SK-N-DZ (cell line): ENCODE measurements at places on chromosomes 1 and 21.

- no peak for DNase-seq
Observed at GRCh38 chr1:105260001-105260400, 1510.3 kb downstream of the AMY1C start.

DNA sequence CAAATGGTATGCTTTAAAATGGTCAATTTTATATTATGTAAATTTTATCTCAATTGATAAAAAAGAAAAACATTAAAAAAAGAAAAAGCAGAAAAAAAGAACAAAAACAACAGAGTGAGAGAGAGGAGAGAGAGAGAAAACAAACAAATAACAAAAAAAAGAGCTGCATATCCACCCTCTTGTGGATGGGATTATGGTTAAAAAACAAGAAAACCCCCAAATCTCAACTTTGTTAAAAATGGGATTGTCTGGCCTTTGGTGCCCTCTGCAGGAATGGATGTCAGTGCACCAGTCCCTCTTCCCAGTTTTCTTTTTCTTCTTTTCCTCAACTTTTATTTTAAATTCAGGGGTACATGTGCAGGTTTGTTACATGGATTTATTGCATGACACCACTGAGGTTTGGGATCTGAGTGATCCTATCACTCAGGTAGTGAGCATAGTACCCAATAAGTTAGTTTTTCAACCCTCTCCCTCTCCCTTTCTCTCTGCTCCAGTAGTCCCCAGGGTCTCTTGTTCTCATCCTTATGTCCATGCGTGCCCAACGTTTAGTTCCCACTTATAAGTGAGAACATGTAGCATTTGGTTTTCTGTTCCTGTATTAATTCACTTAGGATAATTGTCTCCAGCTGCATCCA lies 28.1 kb downstream of the RNF187 start:
- peak; percentile 45 for DNase-seq

- no peak for DNase-seq
Observed at GRCh38 chr1:204267191-204267601, 53.4 kb upstream of the GOLT1A start.

DNA sequence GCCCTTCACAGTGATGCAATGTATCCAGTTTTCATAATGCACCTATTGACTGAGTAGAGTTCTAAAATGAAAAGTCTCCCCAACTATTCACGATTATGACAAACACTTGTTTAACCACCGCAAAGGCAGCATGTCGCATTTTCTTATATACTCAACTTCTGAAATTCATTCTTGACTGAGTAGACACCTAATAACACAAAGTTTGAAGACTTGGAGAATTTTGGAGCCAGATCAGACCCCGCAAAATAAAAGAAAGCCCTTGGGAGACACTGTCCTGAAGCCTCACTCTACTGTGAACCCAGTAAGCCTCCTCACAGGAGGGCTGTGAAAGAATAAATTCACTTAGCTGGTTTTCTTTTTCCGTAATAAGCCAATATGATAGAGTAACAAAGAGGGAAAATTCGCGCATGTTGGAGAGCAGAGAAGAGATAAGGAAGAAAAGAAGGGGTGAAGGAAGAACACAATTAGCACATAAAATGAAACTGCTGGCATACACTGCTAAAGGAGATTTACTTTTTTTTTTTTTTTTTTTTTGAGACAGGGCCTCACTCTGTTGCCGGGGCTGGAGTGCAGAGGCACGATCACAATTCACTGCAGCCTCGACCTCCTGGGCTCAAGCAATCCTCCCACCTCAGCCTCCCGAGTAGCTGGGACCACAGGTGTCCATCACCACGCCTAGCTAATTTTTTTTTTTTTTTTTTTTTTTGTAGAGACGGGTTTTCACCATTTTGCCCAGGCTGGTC lies 492 bp upstream of the COLGALT2 start:
- no peak for DNase-seq

DNA sequence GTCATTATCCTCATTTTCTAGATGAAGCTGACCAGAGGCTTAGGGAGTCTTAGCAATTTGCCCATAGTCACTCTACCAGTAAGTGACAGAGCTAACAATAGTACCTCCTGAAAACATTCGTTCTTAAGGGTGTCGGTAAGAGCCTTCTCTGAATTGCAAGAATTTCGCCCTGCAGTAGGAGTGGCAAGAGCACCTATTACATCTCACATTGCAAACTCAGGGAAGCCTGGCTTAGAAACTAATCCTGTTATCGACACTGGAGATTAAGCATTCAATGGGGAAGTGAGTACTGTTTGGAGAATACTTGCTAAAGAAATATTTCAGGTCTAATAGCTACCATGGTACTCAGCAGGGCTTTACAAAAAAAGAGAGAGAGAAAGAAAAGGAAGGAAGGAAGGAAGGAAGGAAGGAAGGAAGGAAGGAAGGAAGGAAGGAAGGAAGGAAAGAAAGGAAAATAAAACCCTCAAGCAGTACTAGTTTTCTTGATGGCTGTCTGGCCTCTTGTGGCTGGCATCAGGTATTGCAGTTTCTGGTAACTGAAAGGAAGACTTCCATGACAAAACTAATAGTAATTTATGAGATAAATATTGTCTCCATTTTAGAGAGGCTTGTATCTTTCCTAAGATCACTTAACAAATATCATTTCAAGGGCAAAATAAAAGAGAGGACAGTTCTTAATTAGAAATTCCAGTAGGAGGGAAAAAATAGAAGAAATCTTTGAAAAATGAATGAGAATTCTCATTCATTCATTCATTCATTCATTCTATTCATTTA lies 10.4 kb downstream of the C1orf226 start:
- DNase-seq: peak; percentile 58

- no peak for DNase-seq
Observed at GRCh38 chr1:51877434-51878307, 856 bp downstream of the NRDC start.

GRCh38 chr1:54959241-54959640 lies 21.2 kb upstream of the TMEM61 start:
- no peak for DNase-seq

DNA sequence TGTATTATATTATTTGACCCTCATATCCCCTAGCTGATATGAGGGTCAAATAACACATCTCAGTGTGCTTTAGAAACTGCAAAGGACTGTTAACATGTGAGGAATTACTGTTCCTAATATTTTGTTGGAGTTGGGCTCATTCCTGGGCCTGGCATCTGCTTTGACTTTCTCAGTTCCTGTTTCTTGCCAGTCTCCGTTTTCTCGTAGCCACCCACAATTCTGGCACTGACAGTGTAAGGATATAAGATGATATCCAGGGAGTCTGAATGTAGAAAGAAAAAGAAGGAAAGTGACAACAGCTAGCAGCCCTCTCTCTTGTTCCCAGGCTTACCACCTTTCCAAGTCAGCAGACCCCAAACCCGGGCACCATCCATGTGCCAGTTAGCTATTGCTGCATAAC lies 54.4 kb upstream of the SCMH1 start:
- no peak for DNase-seq

- no peak for DNase-seq
Observed at GRCh38 chr1:220386494-220387195, 114.4 kb upstream of the RAB3GAP2 start.

DNA sequence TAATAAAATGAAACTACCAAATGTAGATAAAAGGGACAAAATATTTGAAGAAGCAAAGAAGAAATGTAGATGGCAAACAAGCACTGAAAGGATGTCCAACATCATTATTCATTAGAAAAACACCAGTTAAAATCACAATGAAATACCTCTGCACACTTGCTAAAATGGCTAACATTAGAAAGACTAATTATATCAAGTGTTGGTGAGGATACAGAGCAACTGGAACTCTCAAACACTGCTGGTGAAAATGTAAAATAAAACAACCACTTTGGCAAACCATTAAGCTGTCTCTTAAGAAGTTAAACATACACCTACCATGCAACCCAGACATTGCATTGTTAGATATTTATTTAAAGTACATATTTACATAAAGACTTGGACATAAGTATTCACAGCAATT lies 138.6 kb upstream of the FGGY start:
- no peak for DNase-seq

GRCh38 chr1:201639391-201639790 lies 100.5 kb downstream of the NAV1 start:
- DNase-seq: no peak

DNA sequence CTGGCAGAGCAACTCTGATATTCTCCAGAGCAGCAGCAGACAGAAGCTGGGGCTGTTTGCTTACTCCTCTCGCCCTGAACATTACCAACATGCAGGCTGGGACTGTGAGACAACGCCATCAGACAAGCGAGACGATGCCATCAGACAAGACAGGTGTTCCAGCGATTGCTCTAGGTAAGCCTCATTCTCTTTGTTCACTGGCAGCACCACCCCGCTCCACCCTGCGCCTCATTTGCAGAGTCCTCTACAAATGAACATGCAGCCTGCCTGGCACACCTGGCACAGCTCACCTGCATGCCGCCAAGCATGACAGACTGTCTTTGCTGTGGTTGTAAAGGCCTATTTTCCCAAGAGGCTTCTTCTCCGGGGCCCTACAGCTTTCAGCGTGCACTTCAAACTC lies 346.2 kb downstream of the SMYD3 start:
- DNase-seq: no peak

DNA sequence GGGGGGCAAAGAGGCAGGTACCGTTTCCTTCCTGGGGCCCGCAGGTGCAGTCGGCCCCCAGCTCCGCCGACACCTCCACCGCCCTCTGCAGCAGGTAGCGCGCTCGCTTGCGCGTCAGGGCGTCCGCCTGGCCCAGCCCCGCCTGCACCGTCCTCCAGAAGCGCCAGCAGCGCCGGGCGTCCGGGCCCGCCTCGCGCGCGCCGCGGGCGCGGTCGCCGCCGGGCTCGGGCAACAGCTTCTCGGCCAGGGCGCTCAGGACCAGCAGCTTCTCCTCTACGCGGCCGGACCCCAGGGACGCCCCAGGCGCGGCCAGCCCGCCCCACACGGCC lies 863 bp downstream of the TARBP1 start:
- peak; percentile 32 for DNase-seq

- no peak for DNase-seq
Observed at GRCh38 chr1:198042168-198042567, 114.6 kb upstream of the NEK7 start.

DNA sequence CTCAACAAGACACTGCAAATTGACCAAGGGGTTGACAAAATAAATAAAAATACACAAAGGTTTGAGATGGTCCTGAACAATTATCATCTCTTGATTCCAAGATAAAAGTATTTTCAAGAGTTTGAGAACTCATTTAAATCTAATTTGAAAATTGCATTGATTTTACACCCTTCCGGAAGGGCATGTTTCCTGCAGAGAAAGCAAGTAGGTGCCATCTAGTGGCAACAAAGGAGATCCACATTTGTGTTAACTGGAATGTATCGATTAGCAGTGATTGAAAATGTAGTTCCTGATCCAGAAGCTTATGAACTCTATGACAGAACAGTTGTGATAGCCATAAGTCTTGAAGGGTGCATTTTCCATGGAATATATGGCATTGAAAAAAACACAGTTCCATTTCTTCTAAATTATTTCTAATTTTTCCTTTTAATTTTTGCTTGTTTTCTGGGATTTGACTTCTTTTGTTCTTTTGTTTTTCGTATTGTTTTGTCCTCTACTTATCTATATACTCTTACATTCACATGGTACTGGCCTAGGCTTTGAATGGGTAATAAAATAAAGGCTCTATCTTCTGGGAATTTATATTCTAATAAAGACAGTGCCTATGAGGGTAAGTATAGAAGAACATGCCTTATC lies 143.7 kb downstream of the DNM3 start:
- DNase-seq: peak; percentile 43

DNA sequence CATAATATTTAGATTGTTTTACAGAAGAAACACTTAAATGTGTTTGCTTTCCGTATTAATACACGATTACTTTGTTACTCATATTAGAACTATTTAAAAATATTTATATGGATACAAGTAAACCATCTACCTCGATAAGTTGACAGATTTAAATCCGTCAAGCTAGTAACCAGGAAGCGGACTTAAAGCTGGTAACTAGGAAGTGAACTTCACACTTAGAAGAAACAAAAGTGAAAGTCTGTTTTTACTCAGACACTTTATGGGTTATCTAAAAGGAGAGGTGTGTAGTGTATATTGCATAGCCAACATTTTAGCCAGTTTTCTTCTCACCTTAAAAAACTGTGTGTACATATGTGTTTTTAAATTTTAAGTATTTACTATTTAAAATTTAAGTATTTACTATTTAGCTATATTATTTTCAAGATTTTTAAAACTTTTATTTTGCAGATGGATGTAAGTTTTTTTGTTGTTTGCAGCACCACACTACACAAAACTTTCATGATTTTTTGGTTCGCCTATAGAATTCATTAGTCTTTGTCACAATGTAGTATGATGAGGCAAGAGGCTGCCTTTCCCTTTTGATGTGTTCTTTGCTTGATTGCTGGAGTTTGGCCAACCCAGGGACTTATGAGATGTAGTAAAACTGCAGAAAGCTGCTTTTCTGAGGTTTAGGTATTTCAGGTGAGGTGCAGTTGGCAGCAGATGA lies 2.7 kb downstream of the USP25 start:
- DNase-seq: no peak

DNA sequence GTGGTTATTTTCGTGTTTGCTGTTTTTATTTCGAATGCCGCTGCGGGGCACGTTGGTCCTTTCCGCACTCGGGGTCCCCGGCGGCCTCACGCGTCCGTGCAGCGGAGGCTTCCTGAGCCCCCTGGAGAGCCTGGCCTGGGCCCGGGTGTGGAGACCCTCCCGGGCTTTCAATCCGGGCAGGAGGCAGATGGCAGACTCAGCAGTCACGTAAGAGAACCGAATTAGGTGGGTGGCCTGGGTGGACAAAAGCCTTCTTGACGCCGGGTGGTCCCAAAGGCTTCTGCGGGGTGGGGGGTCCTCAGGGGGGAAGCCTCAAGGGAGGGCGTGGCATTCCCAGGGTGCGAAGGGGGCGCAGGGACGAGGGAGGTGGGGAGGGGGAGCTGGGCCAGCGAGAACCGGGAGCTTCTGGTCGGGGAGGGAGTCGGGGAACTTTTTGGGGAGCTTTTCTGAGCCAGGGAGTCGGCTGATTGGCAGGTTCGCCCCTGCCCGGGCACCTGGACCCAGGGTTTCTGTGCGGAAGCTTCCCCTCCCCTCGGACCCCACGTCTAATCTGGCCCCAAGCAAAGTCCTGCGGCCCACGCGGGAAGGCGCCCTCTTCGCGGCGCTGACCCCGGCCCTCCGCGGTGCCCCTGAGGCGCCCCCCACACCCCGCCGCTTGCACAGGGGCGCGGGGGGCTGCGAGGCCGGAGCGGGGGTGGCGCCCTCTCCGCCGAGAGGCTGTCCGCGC lies 1.3 kb upstream of the HES4 start:
- DNase-seq: peak; percentile 42

- no peak for DNase-seq
Observed at GRCh38 chr1:243261390-243261789, 5.5 kb downstream of the SDCCAG8 start.

DNA sequence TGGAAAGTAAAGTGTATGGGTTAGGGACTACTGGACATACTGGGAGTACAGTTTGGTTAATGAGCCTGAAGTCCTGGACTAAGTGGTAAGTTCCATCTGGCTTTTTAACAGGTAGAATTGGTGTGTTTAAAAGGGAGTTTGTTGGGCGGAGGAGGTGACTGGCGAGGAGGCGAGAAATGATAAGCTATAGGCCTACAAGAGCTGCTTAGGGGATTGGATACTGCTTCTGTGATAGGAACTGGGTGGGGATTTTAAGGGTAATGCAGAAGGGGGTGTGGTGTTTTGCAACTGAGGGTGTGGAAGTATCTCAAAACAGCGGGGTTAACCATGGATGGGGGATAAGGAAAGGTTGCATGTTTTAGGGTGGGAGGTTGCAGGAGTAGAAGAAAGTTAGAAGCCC lies 3.5 kb downstream of the ERVH48-1 start:
- no peak for DNase-seq
